Fibroblast of villous mesenchyme (primary cell): ENCODE measurements at places on chromosomes 12 and 14. TPM values are rescaled to one million over a fixed set of nuclear protein-coding genes. Genes with fewer than 3 reads are reported as not detected.
A peak's percentile ranks its signal among the peaks of the same experiment; 100 is the strongest.

Gene OR4Q3
- total RNA-seq = not detected in 2 replicates

GRCh38 chr12:104586351-104586919 is 129.7 kb downstream of the CHST11 start:
- DNase-seq = no peak

Gene CPSF6
- total RNA-seq = 20.9 and 27.2 TPM in 2 replicates

Gene SLC2A13
- 16.4 and 18.7 TPM in 2 replicates for total RNA-seq

DNA sequence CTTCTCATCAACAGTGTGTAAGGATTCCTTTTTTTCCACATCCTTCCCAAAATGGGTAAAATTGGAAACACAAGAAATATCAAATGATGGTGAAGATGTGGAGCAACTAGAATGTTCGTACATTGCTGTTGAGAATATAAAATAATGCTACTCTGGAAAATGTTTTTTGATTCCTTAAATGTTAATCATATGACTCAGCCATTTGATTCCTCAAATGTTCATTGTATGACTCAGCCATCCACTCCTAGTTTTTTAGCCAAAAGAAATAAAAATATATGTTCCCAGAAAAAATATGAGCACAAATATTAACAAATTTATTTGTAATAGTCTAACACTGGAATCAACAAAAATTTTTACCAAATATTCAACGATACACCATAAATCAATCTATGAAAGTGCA is 1108.6 kb downstream of the LRFN5 start:
- peak; percentile 31 for DNase-seq

GRCh38 chr14:59199205-59199604 is 10.7 kb downstream of the DAAM1 start:
- DNase-seq = no peak

GRCh38 chr12:68304626-68305025 is 27.5 kb downstream of the MDM1 start:
- no peak for DNase-seq

- peak; percentile 94 for DNase-seq
Observed at GRCh38 chr14:68779761-68780323, 13.0 kb downstream of the ZFP36L1 start.

DNA sequence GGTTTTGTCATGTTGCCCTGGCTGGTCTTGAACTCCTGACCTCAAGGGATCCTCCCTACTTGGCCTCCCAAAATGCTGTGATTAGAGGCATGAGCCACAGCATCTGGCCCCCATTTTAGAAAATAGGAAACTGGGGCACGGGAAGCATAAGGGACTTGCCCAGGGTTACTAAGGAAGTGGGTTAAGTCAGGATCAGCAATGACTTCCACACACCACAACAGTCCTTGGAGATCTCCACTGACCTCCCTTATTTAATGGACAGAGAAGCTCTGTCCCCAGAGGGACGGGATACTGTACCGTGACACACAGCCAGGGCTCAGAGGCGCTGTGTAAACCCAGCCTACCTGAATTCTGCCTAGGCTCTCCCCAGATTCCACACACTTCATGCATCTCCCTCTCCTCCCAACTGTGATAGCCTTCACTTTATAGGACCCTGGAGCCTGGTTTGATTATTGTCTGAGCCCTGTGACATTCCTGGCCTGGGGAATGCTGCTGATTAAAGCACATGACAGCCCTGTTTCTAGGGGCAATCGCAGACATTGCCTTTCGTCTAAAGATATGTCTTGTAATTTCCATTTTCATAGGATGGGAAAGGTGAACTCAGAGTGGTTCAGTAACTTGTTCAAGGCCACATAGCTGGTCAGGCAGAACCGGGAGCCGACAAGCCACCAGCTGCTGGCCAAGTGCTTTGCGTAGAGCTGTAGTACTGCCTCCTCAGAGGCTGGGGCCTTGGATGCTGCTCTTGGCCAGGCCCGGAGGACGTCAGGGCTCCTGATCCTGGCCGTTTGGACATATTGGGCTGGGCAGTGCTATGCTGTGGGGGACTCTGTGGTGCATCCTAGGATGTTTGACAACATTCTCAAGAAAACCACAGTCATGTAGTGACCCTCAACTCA is 20.8 kb downstream of the SERPINA1 start:
- DNase-seq = no peak

DNA sequence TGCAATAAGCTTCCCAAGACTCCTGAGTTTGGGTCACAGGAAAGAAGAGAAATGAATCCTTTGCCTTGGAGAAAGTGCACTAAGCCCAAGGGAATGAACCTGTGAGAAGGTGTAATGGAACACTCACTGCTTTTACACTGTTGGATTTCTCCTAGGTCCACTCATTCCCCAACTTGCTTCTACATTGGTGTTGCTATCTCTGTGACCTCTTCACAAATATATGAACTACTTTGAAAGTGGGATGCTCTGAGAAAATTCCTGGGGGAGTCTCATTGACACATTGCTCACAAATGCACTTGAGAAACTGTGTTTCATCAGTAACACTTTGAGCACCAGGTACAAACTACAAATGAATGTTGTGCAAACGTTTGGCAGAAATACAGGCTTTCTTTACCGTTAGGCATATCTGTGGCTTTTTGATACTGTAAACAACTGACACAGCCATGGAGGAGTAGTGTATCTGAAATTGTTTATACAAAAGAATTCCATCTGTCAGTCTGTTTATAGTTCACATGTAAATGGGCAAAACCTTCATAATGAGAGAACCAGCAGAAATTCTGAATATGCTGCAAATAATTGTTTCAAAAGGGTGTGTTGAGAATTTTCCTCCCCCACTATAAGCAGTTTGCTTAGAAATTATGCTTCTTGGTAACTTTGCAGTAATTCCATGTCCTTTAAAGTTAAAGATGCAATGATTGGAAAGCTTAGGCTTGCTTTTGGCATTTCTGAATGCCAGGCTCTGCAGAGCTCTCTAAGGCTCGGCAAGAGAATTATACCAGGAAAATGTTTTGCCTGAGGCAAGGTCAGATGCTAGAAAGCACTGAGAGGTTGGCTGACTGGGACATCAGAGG is 348.5 kb upstream of the DDHD1 start:
- peak; percentile 95 for DNase-seq

DNA sequence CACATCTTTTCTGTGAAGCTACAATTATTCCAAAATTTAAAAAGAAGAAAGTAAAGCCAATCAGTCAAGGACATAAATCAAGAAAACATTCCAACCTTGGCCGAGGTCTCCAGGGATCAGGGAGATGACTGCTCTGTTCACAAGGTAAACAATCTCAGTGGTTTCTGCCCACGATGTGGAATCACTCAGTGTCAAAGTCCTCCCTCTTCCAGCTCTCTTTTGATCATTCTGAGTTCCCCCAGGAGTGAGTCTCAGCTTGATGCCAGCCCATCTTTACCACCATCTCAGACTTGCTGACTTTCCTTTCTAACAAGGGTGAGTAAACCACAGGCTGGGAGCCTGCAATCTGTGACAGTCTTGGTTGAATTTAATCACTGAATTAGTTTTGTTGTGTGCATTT is 4.8 kb upstream of the SERPINA9 start:
- DNase-seq = no peak

GRCh38 chr12:88834226-88834625 is 254.0 kb upstream of the KITLG start:
- DNase-seq = no peak

Gene MARCHF9
- 2.6 and 3.5 TPM in 2 replicates for total RNA-seq

Gene PRB2
- total RNA-seq = not detected in 2 replicates

GRCh38 chr12:105018012-105018411 is 31.9 kb downstream of the NOPCHAP1 start:
- peak; percentile 6 for DNase-seq

GRCh38 chr14:68759017-68759560 is 33.8 kb downstream of the ZFP36L1 start:
- DNase-seq = peak; percentile 77

DNA sequence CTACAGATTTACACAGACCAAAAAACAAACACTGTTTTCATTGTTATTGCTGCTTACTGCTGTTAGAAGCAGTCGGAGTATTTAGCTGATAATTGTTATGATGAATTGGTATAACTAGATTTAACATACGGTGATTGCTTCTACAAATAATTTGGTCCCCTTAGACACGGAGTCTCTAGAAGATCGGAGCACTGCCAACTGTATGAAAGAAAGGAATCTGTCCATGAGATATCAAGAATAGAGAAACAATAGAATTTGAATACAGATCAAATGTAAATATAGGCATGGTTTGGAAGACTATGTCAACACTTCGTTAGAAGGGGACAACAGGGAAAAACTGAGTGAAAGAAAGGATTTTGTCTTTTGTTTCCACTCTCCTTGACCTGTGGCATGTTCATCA is 110.9 kb downstream of the PPP2R5E start:
- no peak for DNase-seq

- no peak for DNase-seq
Observed at GRCh38 chr12:47757364-47757839, 1.3 kb downstream of the RAPGEF3 start.

DNA sequence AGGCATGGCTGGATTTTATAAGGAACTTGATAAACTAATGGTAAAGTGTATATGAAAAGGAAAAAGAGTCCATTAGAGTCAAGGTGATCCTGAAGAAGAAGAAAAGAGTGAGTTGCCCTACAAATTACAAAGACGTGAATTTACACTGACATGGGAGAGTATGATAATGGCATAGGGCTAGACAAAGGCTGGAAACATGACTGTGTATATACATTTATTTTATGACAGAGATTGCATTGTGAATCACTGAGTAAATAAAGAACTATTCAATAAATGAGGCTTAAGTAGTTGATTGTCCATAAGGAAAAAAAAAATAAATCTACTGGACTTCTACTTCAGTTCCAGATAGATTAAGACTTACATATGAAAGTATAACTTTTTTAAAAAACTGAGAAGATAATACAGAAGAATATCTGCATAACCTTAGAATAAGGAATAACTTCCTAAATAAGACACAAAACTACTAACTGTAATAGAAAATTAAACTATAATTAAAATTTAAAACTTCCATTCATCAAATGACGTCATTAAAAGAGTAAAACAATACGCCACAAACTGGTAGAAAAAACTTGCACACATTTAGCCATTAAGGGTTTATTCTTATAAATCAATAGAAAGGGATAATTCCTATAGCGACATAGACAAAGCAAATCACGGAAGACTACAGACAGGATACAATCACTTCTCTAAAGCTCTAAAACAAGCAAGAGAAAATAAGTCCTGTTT is 278.5 kb downstream of the NOVA1 start:
- DNase-seq = no peak

Gene BRI3BP
- 4.5 and 8.6 TPM in 2 replicates for total RNA-seq

- DNase-seq = no peak
Observed at GRCh38 chr14:53153702-53154112, 584 bp upstream of the DDHD1 start.

GRCh38 chr14:102805371-102805891 is 28.2 kb downstream of the TRAF3 start:
- peak; percentile 64 for DNase-seq

- DNase-seq = peak; percentile 60
Observed at GRCh38 chr12:32197421-32197820, 90.8 kb downstream of the BICD1 start.

DNA sequence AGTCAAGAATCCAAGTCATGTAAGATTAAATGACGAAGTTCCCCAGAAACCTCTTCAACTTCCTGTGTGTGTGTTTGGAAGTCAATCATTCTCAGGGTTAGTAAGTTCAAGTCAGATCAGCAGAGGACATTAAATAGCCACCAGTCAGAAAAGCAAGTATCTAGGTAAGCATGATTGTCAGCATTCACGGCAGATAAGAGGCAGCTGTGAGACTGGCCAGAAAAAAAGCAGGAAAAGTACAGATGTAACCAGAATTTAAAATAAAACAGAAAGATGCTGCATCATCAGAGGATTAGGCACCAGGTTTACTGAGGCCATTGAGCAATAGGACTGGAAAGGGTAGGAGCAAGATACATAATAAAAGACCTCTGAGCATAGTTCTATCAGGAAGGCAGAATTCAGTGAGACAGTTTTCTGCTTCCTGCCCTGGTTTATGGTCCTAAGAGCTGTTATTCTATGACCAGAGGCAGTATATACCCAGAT is 606.9 kb downstream of the FSCB start:
- DNase-seq = no peak

- peak; percentile 75 for DNase-seq
Observed at GRCh38 chr12:67662910-67663538, 14.5 kb downstream of the DYRK2 start.

Gene SMIM41
- total RNA-seq = 0.32 and 0.43 TPM in 2 replicates

Gene NEMP1
- total RNA-seq = 10.0 and 19.0 TPM in 2 replicates

- no peak for DNase-seq
Observed at GRCh38 chr12:106580671-106581508, 1.9 kb upstream of the RFX4 start.

GRCh38 chr12:49304161-49304560 is 9.2 kb downstream of the PRPH start:
- peak; percentile 44 for DNase-seq

DNA sequence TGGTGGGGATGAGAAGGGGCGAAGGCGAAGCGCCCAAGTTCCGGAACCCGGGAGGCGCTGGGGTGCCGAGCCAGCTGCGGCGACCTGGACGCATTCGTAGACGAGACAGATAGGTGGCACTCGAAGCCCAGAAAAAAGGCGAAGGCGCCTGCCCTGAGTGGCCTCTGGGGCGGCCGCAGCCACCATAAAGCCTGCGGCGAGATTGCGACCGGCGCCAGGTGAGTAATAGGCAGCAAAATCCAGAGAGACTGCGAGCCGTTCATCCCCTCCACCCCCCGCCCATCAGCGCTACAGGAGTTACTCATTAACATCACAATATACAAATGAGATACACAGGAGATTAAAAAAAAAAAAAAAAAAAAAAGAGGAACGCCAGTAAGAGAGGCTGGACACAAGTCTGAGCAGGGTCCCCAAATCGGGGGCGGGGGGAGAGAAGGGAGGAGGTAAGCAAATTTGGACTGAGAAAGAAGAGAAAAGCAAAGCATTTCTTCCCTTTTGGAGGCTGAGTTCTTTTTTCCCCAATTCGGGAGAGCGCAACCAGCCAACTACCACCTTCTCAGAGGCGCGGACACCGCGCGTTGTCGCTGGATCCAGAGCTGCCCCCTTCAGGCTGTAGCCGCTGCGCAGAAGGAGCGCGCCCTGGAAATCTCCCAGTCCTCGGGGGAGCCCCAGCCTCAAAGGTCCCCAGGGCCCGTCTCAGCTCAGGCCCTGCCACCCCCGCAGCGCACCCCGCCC is 15.7 kb downstream of the TBX3 start:
- DNase-seq = peak; percentile 86

Gene GLIPR1L2
- 0.32 and 0.43 TPM in 2 replicates for total RNA-seq

Gene CCT2
- total RNA-seq = 250 and 330 TPM in 2 replicates

DNA sequence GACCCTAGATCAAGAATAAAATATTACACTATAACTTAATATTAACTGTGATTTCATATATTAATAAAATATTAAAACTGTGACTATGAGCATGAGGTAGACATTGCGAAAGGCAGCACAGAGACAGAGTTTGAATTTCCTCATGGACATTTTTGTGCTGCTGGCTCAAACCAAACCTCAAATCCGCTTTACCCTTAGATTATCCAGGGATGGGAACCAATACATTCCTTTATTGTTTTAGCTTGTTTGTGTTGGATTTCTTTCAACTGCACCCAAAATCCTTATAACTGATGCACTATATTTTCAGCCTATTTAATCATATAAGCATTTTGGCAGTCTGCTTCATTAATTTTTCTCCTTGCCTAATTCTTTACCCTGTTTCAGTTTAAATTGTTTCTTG is 436.7 kb downstream of the ATP23 start:
- no peak for DNase-seq

Gene PTPRR
- 0.64 TPM in 1 of 2 replicates, not detected in the other for total RNA-seq
